ENCODE measurements at places on chromosomes 1 and 21.

DNA sequence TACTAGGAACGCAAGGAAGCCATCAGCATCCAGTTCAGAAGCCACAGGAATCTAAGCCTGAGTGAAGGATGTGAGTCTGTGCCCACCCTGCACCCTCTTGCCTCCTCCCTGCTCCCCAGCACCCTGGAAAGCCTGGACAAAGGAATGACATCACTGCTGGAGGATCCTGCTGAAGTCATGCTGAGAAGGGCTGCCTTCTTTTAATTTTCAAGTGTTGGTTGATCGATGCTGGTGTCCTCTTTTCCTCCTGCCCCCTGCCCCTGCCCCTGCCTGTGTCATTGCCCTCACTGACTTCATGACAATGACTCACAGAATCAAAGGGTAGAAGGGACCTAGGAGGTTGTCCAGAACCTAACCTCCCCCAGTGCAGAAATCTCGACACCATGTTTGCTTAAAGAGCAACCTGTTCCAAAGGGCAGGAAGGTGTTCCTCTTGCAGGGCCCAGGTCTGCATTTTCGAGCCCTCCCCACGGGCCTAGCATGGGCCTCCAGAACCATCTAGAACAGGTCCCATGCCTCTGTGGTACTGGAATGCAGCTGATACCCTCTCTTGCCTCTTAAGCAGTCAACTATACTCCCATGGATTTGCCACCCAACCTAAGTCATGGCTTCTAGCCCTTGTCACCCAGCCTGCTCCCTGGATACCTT lies 9.6 kb downstream of the DHRS3 start:
- no peak for DNase-seq

DNA sequence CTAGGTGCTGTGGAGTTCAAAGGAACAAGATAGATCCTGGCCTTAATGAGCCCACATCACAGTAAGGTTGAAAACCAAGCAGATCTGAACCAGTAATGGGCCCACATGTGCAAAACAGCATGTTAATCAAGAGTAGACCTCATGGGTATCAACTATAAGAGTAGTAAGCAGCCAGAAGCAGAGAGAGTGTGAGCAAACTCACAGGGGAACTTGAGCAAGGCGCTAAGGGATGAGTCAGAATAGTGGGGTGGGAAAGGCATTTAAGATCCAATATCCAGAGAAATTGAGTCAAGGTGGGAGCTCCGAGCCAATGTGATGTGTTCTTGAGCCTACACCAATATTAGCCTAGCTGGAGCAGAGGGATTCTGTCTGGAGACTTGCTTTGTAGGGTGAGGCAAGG lies 52.4 kb upstream of the GJA5 start:
- DNase-seq = no peak

GRCh38 chr1:225990705-225991464 lies 8.3 kb downstream of the SDE2 start:
- DNase-seq = no peak

- DNase-seq = no peak
Observed at GRCh38 chr1:162327788-162328165, 48.9 kb downstream of the SPATA46 start.

GRCh38 chr21:21039624-21040170 lies 41.5 kb downstream of the NCAM2 start:
- no peak for DNase-seq

Measured in renal pelvis (tissue), 12 donors.